ENCODE measurements at places on chromosomes 4 and X.

DNA sequence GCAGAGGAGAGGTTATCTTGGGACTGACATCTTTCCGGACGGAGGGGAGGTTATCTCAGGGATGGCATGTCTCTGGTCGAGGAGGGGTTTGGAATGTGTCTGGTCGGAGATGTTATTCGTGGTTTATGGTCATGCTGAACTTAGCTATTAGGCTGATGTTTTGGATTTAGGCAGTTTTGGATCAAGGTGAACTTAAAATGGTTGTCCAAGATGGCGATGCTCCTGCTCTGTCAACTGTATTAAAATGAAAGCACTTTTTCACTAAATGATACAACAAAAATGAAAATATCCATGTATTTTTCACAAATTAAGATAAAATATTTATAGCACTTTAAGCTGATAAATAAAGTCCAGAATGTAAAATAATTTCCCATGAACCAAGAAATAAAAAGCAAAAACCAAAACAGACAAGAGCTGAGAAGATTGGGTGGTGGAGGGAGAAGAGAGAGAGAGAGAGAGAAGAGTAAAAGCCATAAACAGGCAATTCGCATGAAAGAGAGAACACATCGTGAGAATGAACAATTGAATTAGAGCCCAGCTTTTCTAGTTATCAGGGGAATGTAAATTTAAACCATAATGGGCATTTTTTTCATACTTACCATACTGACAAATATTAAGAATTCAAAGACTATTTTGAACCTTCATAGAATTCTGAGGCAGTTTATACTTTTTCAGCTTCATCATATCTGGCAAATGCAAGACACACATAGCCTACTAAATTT is 2236.0 kb upstream of the AGA start:
- no peak for DNase-seq

DNA sequence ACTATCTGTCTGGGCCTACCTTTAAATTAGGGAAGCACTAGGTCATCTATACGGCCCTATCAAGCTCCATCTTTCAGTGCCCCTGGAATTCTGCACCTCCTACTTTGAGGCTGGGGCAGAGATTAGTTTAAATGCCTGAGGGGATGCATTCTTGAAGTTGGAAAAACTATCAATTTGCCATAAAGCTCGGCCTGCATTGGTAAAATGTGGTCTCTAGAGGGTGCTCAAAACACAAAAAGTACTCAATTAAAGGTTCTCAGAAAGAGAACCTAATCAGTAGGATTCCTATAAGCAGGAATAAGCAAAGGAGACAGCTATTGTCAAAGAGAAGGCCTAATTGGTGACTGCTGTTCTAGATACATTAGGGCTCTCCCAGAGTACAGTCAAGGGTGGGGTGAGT is 111.7 kb downstream of the AMER1 start:
- no peak for DNase-seq

GRCh38 chr4:181970366-181970765 is 272.8 kb upstream of the TENM3 start:
- no peak for DNase-seq

GRCh38 chrX:63514569-63515080 is 163.5 kb upstream of the SPIN4 start:
- DNase-seq = no peak

GRCh38 chr4:185383451-185383850 is 12.3 kb downstream of the LRP2BP start:
- DNase-seq = no peak

- DNase-seq = no peak
Observed at GRCh38 chrX:71999535-71999934, 88.9 kb downstream of the NHSL2 start.

- no peak for DNase-seq
Observed at GRCh38 chr4:182238355-182238931, 4.8 kb upstream of the TENM3 start.

DNA sequence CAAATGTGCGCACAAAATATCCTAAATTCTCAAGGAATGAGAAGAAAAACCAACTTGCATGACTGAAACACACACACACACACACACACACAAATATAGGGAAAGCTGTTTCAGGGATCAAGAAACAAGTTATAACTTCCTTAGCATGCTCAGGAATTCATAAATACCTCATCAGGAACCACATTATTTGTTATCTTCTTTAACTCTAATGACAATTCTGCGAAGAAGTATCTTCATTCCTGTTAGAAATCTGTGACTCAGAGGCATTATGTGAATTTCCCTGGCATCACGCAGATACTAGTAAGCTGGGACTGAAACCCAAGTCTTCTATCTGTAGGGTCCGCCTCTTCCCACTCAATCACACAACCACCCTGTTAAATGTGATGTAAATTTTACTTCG is 30.3 kb downstream of the TMPRSS11A start:
- DNase-seq = no peak

DNA sequence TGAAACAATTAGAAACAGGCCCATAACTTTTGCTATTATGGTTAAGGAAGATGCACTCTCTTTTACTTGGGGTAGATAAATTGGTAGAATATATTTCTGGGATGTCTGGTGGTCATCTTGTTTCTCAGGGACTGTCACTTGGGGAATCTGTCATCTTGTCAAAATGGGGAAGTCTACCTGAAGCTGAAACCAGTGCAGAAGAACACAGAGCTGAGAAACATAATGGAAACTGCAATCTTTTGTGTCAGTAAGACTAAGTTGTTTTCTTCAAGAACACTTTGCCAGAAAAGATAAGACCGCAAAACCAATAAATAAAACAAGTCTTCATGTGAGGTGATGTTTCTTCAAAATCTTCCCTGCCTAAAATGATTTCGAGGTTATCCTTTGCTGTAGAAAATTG is 92.0 kb downstream of the NAA11 start:
- DNase-seq = no peak

Data from NCI-H187 (cell line).